Smooth muscle cell of trachea (primary cell): ENCODE measurements at places on chromosomes 6 and 20. TPM values are rescaled to one million over a fixed set of nuclear protein-coding genes. Genes with fewer than 3 reads are reported as not detected.

The MAS1 gene
- total RNA-seq: not detected in 2 replicates

The CST8 gene
- not detected in 2 replicates for total RNA-seq

The PSORS1C1 gene
- total RNA-seq: 0.29 and 0.99 TPM in 2 replicates

The LBP gene
- not detected in 2 replicates for total RNA-seq

The IMPG1 gene
- not detected in 2 replicates for total RNA-seq

The HLA-DOB gene
- 0.29 TPM in 1 of 2 replicates, not detected in the other for total RNA-seq

The COL12A1 gene
- 506 and 524 TPM in 2 replicates for total RNA-seq

The HDGFL1 gene
- total RNA-seq: not detected in 2 replicates

The SRXN1 gene
- 73.0 and 175 TPM in 2 replicates for total RNA-seq

The RAET1L gene
- total RNA-seq: not detected in 2 replicates

The DDAH2 gene
- 93.8 and 161 TPM in 2 replicates for total RNA-seq

The OR2B6 gene
- not detected in 2 replicates for total RNA-seq

The ZNF76 gene
- total RNA-seq: 20.9 and 21.0 TPM in 2 replicates

The SYNE1 gene
- 106 and 127 TPM in 2 replicates for total RNA-seq

The SPAG4 gene
- total RNA-seq: 11.2 and 13.1 TPM in 2 replicates

The PRL gene
- not detected in 2 replicates for total RNA-seq

The GPR6 gene
- not detected in 2 replicates for total RNA-seq

The CALHM4 gene
- not detected in 2 replicates for total RNA-seq

The SDC4 gene
- total RNA-seq: 113 and 219 TPM in 2 replicates

The BTNL2 gene
- total RNA-seq: not detected in 2 replicates

The SLC22A16 gene
- 0.15 TPM in 1 of 2 replicates, not detected in the other for total RNA-seq

The C20orf144 gene
- under 0.01 and 0.44 TPM in 2 replicates for total RNA-seq

The SLC4A11 gene
- total RNA-seq: 0.44 and 1.8 TPM in 2 replicates

The CLDN20 gene
- not detected in 2 replicates for total RNA-seq

The CDKAL1 gene
- 17.5 and 23.1 TPM in 2 replicates for total RNA-seq

The RPP21 gene
- 27.9 and 52.3 TPM in 2 replicates for total RNA-seq

The SRC gene
- 20.2 and 33.6 TPM in 2 replicates for total RNA-seq
